ENCODE measurements at places on chromosomes 1 and 21.

GRCh38 chr1:172185211-172185610 is 235.3 kb upstream of the C1orf105 start:
- no peak for DNase-seq

GRCh38 chr21:44813149-44813548 is 4.7 kb downstream of the SUMO3 start:
- DNase-seq: no peak

DNA sequence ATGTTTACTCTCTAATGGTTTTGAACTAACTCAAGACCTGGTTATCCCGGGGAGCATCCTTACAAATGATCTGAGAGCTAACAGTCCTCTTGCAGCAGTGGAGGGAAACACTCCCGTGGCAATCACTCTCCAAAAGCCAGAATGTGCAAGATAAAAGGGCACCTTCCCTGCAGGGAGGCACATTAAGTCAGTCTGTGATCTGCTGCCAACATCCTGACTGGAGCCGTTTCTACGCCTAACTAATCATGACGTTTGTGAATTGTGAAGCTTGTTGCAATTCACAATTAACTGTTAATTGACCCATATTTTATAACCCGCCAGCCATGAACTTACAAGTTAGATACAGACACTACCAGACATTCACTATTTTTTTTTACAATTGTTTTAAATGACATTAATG is 52.1 kb upstream of the LGALS8 start:
- DNase-seq: no peak

GRCh38 chr1:214338212-214338611 is 57.3 kb downstream of the SMYD2 start:
- DNase-seq: no peak

DNA sequence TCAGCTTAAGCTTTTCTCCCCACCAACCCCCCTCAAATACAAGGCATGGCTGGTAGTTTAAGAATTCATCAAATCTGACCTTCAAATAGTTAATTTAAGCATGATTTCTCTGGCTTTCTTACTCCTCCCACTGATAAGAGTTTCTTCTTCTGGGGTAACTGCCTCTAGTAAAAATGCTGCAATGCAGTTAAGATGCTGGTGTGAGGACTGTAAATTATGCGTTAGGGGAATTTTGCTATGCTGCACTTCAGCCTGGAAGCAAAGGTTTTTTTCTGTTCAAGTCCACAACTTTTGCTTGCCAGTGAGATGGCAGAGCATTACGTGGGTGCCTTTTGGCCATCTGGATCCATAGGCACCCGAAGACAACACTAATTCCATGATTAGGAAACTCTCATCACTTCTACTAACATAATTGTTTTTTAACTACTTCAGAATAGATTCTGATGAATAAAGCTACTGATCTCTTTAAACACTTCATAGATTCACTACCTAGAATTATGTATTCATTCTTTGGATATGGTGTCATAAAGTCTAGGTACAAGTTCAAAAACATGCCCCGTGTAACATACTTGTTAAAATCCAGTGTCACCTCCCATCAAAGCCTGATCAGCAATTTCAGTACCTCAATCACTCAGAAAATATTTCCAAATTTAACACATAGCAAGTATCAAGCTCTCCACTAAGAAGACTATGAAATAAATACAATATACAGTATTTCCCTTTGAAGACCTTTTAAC is 8.8 kb upstream of the SMYD2 start:
- DNase-seq: no peak

- no peak for DNase-seq
These were observed 64.3 kb downstream of the FASLG start for GRCh38 chr1:172723251-172723650.

DNA sequence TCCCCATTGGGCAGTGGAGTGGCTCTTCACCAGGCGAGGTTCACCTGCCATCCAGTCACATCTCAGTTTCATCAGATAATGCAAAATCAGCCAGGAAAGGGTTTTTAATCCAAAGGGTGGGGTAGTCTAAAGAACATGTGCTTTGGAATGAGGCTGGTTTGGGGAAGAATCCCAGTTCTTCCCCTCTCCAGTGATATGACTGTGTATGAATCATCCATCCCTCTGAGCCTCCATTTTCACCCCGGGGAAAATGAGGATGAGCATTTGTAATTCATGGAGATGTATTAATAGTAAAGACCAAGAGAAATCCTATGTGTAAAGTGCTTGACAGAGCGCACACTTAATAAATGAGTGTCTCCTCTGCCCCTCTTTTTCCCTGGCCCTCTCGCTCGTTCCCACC is 215.1 kb upstream of the FGGY start:
- no peak for DNase-seq

- no peak for DNase-seq
These were observed 171.5 kb downstream of the AJAP1 start for GRCh38 chr1:4825800-4826450.

GRCh38 chr1:210653771-210654170 is 325.1 kb downstream of the HHAT start:
- no peak for DNase-seq

- DNase-seq: no peak
These were observed 54.7 kb upstream of the WNT4 start for GRCh38 chr1:22197644-22198043.

DNA sequence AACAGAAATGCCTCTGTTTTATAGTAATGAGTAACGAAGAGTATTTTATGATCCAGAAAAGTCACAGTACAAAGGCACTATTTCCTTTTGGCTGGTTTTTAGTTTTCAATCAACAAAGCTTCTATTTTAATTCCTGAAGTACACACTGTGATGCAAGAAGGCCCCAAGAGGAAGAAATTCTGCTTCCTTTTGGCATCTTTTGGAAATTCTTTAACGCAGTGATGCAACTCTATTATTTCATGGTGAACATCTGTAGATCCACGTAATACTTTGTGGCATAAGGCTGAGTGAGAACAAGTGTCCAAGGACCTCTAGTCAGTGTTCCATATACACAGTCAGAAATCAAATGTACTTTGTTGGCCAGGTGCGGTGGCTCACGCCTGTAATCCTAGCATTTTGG is 137.5 kb downstream of the TGFB2 start:
- DNase-seq: no peak

GRCh38 chr1:1324524-1325287 is at the start of the genes CPTP and INTS11:
Gene CPTP (plus strand): TSS chr1:1324802. CDS start chr1:1326911, 2,109 bp downstream.
Gene INTS11 (minus strand): TSS chr1:1324660. CDS start chr1:1324608, 52 bp downstream.
- DNase-seq: peak; percentile 88

- DNase-seq: no peak
These were observed 52.7 kb downstream of the TGFB2 start for GRCh38 chr1:218397752-218398339.

DNA sequence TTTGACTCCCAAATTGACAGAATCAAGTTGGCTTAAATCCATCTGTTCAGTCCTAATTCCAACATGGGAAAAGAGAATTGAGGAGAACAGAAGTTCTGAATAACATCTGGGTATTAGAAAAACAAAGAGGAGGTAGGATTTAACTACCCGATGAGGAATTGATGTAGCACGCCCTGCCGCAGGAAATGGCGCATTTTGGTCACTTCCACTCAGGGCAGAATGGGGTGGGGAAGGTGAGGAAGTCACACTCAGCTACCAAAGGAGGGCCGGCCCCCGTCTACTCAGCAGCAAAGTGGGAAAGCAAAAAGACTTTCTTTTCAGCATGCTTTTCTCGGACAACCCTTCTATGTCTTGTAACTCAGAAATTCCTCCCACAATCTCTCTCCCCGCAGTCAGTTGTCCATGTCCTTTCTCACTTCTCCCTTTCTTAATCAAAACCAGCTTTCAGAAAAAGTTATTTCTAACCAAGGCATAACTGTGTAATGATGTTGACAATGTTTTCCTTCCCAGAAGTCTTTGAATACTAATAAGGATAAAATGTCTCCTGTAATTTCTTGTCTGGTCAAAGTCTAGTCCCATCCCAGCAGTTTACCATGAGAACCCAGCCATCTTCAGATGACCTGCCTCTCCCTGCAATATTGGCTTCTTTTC is 60.5 kb upstream of the SIPA1L2 start:
- DNase-seq: no peak

DNA sequence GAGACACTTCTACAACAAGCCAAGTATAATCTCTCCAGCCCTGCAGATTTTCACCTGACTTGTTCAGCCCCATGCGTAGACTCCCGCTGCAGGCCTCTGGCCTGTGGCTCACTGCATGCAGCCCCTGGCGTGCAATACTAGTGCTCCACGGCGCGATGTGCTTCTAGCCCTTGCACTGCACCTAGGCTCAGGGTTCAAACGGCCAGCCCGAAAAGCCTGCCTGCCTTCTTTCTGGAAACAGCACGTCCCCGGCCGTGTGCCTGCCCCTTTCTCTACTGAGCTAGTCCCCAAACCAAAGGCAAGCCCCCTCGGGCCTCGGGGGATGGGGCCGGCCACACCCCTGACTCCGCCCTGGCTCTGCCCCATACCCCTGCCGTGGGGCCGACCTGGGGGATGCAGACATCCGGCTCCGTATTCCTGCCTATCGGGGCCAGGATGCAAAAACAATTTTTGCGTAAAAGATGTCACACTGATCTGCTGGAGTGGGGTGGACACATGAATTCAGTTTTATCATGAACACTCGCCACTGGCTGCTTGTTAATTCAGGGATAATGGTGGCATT is 26.3 kb upstream of the TRAPPC10 start:
- no peak for DNase-seq

GRCh38 chr21:45438391-45439145 is 33.6 kb downstream of the COL18A1 start:
- DNase-seq: no peak

DNA sequence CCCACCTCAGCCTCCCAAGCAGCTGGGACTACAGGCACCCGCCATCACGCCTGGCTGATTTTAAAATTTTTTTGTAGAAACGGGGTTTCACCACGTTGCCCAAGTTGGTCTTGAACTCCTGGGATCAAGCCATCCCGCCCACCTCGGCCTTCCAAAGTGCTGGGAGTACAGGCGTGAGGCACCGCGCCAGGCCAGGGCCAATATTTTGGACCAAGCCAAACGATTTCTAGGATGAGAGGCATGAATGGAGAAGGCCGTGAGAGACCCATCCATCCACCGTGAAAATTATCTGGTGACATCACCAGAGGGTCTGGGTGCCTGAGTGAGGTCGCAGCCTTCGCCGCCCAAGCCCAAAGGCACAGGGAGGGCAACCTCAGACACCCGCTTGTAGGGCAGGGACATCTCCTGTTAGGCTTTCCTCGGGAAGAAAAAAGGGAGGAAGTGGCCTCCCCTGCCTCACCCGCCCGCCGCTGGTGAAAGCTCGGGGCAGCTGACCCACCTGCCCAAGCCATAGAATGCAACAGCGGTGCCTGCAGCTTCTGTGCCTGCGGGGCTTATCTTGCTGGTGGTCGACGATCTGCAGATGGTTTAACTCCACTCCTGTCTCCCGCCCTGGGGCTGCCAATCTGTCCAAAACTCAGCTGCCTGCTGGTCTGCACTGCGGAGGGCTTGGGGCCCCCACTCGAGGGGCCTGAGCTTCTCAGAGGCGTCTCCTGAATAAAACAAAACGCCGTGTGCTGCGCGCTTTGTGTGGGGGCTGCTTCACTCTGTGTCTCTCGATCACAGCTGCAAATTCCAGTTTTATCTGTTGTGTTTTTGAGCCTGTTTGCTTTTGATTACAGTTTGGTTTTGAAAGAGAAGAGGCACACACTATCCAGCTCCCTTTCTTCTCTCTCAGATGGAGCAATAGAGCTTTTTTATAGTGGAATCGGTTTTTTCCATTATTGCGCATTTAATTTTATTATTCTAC is 85.8 kb downstream of the MRPS6 start:
- DNase-seq: no peak

DNA sequence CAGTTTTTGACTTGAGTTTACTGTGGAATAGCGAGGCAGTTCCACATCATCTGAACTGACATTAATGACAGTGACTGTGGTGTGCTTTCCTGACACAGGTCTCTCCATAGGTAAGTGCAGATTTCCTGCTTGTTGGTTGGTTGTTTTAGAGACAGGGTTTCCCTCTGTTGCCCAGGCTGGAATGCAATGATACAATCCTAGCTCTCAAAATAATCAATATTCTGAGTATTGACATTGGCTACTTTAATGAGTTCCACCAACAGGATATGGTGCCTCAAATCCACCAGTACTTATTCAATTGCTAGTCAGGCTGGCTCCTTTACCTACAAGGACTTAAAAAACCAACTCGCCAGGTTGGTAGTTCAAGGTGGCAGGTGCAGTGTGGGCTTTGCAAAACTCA is 63.8 kb downstream of the CLSTN1 start:
- no peak for DNase-seq

DNA sequence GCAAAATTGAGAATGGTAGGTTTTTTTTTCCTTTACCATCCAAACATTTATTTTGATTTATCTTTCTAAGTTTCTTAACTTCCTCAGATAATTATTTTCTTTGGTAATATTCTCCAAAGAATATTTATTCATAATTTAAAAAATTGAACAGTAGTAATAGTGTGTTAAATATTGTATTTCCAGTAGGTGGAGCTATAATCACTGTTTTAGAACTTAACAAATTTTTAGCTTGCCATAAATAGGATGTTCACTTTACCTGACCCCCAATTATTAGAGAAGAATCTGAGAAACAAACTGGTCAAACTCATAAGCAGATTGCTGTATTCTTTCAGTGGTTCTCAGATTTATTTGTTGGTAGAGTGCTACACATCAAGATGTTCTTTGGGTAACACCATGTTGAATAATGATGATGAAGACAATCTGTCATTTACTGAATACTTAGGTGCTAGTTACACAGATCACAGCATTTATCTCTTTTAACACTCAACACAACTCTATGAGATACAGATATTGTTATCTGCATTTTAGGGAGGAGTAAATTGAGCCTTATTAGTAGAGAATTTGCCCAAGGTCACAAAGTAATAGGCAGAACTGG is 82.4 kb upstream of the GPR88 start:
- DNase-seq: no peak

DNA sequence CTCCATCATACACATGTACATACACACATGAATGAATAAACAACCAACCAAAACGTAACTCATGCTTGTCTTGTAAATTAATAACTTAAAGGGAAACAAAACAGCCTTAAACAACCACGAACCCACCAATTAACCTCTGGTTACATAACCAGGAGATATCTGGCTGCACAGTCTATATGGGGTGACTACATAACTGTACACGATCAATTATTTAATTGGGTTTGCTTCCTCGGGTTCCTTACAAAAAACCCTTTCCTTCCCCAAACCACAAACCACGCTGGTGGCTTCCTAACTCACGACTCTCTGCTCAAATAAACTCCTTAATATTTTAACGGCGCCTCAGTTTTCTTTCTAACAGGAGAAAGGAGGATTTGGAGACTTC is 744 bp downstream of the ZNF670 start:
- DNase-seq: no peak

DNA sequence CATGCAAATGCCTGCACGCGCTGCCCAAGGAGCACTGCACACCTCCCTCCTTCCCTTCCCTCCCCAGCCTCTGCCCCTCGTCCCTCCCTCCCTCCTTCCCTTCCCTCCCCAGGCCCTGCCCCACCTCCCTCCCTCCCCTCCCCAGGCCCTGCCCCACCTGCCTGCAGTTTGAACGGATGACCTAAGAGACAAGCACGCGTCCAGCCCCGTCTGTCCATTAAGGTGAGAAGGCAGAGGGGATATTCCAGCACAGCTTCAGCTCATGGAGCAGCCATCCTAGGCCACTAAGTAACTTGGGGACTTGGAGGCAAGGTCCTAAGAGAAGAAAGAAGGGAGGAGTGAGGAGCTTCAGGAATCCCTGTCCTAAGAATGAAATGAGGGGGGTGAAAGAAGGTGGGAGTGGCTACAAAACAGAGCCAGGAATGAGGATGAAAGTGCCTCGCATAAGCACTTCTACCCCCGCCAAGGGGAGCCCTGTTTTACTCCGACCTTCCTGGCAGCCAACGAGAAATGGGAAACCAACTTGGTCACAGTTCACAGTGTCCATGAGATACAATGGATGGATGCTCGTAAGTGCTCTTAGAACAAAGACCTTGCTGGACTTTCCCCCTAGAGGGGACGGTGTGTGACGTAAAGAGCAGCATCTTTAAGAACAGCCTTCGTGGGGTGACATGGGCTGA is 21.3 kb upstream of the EFHD2 start:
- no peak for DNase-seq

Data from stimulated activated CD4-positive, alpha-beta T cell treated with anti-CD3 and anti-CD28 coated beads, Interleukin-1b, Interleukin-23, amount 100 ng/mL, for 1 hour (primary cell).